ENCODE measurements at places on chromosomes 2 and 18. TPM values are rescaled to one million over a fixed set of nuclear protein-coding genes. Genes with fewer than 3 reads are reported as not detected.

Gene MC4R
- polyA plus RNA-seq, result not detected

Gene RAX
- not detected for polyA plus RNA-seq

Gene CYRIA
- 3.6 TPM for polyA plus RNA-seq

DNA sequence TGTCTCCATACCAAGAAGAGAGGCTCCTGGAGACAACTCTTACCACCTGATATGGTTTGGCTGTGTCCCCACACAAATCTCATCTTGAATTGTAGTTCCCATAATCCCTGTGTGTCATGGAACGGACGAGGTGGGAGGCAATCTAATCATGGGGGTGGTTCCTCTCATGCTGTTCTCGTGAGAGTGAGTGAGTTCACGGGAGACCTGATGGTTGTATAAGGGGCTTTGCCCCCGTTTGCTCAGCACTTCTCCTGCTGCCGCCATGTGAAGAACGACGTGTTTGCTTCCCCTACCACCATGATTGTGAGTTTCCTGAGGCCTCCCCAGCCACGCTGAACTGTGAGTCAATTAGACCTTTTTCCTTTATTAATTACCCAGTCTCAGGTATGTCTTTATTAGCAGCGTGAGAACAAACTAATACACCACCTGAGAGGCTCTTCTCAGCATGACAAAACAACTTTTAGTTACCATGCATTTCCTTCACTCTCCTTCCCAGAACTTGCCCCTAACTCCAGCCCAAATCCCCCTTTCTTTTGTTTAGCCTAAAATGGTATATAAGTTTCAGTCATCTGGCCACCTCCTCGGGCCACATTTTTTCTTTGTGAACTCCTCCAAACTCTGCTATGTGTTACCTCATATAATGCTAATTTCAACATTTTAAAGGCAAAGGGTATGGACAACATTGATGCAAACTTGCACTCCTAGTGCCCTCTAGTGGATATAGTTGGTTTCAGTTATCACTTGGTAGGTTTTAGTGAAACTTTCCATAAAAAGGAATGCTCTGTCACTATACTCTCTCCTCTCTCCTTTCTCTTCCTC lies 58.6 kb upstream of the SLC25A52 start:
- DNase-seq, result peak; percentile 27

DNA sequence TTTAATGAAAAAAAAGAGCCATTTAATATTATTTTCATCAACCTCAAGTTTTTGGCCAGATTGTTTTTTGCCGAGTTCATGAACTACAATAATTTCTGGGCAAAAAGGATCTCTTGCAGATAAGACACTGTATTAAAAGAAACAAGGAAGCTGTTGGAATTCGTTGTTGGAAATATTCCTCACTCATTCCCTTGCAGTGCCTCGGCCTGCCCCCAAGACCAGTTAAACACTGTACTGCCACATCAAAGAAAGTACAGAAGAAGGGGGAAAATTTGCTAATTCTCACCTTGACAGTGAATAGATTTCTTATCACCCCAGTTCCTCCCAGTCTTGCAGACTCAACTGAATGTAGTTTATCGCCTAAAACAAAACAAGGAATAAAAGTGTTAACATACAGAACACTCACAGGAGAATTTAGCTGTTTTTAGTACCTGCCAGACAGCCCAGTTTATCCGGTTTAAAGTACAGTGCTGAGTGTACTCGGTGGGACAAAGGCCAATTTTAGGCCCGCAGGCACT lies 1.2 kb downstream of the IDH1 start:
- DNase-seq, result peak; percentile 17

GRCh38 chr2:38129481-38129880 lies 53.5 kb upstream of the CYP1B1 start:
- no peak for DNase-seq

DNA sequence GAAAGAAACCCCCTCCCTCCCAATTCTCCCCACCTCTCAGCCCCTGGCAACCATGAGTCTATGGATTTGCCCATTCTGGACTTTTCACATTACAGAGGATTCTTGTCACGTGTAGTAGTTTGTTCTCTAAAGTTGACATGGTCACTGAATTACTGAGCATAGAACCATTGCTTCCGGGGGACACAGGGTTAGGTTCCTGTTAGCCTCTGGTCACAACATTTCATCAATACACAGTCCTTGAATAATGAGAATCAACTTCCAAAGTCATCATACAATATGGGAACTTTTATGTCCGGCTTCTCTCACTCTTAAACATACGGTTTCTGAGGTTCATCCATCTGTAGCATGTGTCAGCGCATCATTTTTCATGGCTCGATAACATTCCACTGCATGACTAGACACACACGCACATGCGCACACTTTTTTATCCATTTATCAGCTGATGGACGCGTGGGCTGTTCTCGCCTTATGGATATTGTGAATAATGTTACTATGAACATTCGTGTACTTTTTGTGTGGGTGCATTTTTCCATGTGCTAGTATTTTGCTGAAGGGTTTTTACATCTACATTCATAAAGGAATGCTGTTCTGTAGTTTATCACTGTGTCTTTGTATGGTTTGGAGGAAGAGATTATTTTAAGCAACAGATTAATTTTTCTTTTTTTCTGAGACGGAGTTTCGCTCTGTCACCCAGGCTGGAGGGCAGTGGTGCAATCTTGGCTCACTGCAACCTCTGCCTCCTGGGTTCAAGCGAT lies 48.1 kb downstream of the PARD6G start:
- no peak for DNase-seq

Data from fibroblast of lung (primary cell).